ENCODE measurements at places on chromosomes 5 and 9.

- no peak for DNase-seq
Measured at GRCh38 chr5:131096774-131097710, 68.0 kb downstream of the HINT1 start.

GRCh38 chr5:133644000-133644865 is 31.9 kb upstream of the FSTL4 start:
- DNase-seq, result no peak

- DNase-seq, result no peak
Measured at GRCh38 chr5:129661366-129662035, 86.4 kb upstream of the MINAR2 start.

DNA sequence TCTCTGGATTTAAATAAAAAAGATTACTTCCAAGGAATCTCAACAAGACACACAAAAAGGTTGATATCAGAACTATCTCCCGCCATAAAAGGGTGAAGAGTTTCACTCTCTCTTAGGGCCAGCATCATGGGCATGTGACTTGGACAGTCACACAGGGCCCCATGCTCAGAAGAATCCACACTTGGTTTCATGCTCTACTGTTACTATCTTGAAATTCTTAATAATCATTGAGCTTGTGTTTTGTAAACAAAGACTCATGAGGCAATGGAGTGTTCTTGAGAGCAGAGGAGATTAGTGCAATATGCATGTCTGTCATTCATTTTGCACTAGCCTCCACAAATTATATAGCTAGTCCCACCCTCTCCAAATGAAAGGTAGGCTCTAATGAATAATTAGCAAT is 58.4 kb downstream of the HMHB1 start:
- no peak for DNase-seq

- DNase-seq, result no peak
Measured at GRCh38 chr9:135222881-135223760, 135.7 kb downstream of the OLFM1 start.

DNA sequence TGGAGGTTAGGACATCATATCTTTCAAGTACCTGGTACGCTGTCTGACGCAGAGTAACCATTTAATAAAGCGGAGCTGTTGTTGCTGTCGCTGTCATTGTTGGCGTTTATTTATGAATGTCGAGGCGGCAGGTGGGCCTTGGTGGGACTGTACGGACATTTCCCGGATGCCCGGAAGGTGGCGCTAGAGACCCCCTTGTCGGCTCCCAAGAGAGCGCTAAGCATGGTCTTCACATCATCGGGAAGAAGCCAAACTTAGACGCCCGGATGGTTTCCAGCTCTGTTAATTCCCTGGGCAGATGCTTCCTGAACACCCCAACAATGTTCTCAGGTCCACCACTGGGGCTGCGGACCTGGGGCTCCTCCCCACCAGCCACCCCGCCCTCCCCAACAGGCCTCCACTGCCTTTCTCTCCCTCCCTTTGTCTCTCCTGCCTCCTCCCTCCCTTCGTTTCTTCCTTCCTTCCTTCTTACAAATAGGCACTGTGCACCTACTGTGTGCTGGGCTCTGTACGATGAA is 54.1 kb downstream of the DUSP1 start:
- peak; percentile 75 for DNase-seq

- DNase-seq, result no peak
Measured at GRCh38 chr5:181218795-181219124, 4.3 kb upstream of the TRIM41 start.

DNA sequence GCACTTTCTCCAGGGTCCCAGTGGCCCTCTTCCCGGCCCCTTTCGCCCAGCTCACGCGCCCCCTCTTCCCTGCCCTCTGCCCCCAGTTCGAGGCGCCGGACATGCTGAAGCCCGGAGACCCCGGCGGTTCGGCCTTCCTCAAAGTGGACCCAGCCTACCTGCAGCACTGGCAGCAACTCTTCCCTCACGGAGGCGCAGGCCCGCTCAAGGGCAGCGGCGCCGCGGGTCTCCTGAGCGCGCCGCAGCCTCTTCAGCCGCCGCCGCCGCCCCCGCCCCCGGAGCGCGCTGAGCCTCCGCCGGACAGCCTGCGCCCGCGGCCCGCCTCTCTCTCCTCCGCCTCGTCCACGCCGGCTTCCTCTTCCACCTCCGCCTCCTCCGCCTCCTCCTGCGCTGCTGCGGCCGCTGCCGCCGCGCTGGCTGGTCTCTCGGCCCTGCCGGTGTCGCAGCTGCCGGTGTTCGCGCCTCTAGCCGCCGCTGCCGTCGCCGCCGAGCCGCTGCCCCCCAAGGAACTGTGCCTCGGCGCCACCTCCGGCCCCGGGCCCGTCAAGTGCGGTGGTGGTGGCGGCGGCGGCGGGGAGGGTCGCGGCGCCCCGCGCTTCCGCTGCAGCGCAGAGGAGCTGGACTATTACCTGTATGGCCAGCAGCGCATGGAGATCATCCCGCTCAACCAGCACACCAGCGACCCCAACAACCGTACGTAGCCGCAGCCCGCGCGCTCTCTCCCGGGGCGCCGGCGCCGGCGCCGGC is 1.0 kb downstream of the PRDM6 start:
- DNase-seq, result peak; percentile 32

GRCh38 chr5:116778651-116779280 is 204.1 kb upstream of the SEMA6A start:
- no peak for DNase-seq

- DNase-seq, result no peak
Measured at GRCh38 chr9:75616841-75617566, 273.5 kb upstream of the PCSK5 start.

DNA sequence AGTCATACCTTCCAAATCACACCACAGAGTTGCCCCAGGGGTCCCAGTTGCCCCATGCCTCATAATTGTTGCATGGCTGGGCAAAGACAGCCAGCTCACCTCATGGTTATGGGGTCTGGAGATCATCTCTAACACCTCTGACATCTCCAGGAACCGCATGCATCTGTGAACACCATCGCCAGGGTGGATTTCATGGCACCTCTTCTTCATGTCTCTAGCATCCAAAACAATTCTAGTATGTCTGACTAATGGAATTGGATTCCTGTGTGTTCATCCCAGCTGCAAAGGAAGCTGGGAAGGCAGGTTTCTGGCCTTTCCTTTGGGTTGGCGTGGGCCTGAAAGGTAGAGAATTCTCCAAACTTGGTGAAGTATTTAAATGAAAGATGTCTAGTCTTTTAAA is 122.3 kb upstream of the ABCA1 start:
- no peak for DNase-seq

DNA sequence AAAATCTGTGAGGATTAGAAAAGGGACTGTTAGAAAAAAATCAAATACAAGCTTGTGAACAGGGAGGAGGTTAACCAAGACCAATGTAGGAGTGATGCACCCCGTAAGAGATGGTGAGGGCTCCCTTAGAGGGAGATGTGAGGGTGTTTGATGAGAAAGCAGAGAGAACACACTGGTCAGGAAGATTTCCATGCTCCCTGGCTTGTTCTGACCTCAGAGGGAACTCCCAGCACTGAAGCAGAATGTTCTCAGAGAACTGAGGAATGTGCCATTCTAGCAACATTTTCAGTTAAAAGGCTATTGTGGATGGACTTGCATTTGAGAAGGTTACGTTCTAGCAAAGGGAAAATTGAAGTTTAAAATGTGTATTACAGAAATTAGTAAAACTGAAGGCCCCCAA is 110.6 kb downstream of the HTR4 start:
- no peak for DNase-seq

DNA sequence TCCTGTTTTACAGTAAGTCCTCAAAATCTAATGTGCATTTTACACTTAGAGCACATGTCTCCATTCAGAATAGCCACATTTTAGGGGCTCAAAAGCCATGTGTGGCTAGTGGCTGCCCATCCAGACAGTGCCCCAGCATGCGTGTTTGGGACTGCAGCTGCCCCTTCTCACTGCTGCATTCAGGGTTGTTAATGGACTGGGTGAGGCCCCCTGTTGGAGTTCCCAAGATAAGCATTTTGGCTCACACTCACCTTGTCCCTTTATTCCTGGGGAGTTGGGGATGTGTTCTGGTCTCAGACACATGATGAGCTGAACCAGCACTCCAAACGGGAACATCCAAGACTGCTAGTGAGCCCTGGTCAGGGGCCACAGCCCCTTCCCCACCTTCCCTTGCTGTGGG is 22.2 kb upstream of the ZNF366 start:
- DNase-seq, result no peak

DNA sequence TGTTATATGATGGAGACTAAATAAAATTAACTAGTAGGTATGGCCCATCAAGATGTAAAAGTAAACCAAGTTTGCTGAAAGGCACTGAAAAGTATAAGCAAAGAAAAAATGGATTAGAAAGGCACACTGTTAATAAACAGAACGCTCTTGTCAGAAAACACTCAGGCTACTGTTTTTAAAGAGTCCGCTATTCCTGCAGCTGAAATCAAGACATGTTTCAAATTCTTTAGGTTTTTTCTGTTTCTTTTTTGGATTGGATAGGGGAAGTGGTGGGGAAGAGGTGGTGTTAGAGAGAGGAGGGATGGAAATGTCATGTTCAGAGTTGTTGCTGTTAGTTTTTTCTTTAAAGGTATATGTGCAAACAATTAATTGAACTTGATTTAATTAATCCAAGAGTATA is 17.5 kb downstream of the OSTF1 start:
- DNase-seq, result no peak

- DNase-seq, result no peak
Measured at GRCh38 chr9:72656021-72656420, 134.6 kb downstream of the TMC1 start.

- no peak for DNase-seq
Measured at GRCh38 chr5:76762484-76762883, 46.6 kb downstream of the F2R start.

GRCh38 chr9:7799944-7800285 is 337 bp upstream of the DMAC1 start:
- no peak for DNase-seq

DNA sequence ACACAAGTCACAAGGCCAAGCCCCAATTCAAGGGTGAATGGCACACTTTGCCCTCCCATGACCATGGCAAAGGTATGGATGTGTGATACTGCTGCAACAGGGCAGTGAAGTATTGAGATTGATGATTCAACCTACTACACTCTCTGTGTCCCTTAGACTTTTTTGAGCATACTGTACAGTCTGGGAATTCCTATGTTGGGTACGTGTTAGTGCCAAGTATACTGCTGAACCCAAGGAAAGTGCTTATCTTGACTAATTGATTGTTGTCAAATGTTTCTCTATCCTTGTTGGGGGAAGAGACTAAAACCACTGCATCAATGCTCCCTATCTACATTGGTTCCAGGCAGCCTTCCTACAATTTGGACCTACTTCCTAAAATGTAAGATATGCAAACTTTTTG is 93.7 kb downstream of the NDFIP1 start:
- no peak for DNase-seq

DNA sequence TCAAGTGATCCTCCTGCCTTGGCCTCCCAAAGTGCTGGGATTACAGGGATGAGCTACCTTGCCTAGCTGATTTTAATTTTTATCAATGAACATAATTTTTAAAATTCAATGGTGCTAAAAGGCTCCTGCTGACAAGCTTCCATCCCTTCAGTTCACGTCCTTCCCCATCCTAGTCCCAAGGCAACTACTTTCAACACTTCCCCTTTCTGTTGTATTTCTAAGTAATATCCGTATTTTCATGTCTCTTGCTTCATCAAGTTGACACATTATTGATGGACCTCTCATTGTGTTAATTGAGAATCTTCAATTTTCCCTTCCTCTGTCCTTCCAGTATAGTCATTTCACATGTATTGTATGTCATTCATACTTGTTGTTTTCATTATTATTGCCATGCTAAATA is 93.8 kb upstream of the RASGRF2 start:
- DNase-seq, result no peak

DNA sequence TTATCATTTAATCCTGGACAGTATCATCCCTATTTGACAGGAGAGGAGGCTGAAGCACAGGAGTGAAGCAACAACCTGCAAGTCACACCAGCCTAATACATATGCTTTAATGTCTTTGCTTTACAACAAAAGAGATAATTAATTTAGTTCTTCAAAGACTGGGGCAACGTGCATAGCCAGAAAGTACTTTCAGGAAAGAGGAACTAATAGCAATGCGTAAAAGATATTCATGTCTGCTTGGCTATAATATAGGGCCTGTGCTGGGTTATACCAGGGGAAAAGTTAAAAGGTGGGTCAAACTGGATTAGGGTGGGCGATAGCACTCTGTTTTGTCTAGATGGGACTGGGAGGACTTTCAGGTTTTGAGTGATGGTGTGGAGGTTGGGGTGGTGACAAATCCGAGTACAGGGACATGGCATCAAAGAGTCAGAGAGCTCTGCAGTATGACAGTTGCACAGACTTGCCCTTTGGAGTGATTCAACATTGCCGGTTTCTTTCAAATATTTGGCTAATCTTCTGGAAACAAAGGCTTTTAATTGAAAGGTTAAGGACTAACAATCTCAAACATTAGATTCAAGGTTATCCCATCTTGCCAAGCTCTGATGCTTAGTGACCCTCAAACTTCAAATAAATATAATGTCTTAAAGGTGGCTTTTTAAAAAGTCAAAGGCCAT is 11.9 kb downstream of the DAB2 start:
- DNase-seq, result no peak

GRCh38 chr9:95807326-95807947 is 68.1 kb upstream of the ERCC6L2 start:
- DNase-seq, result no peak

DNA sequence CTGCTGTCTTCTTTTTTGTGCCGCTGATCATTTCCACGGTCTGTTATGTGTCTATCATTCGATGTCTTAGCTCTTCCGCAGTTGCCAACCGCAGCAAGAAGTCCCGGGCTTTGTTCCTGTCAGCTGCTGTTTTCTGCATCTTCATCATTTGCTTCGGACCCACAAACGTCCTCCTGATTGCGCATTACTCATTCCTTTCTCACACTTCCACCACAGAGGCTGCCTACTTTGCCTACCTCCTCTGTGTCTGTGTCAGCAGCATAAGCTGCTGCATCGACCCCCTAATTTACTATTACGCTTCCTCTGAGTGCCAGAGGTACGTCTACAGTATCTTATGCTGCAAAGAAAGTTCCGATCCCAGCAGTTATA is 17.1 kb downstream of the F2R start:
- no peak for DNase-seq

GRCh38 chr9:103928442-103928841 is 165.7 kb upstream of the SMC2 start:
- DNase-seq, result no peak

DNA sequence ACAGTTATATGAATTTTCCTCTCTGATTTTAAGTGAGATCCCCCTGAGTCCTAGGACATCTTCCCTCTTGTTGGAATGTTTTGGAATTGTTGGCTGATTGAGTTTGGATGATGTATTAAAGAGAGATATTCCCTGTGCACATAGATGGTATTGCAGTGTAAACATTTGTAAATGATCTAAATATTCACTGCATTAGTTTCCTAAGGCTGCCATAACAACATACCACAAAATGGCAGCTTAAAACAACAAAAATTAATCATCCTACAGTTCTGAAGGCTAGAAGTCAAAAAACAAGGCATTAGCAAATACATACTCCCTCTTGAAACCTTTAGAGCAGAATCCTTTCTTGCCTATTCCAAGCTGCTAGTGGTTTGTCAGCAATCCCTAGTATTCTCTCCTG is 38.0 kb upstream of the MROH2B start:
- DNase-seq, result no peak

- peak; percentile 51 for DNase-seq
Measured at GRCh38 chr9:89597711-89598362, 7.0 kb upstream of the GADD45G start.

GRCh38 chr9:93098236-93098946 is 2.4 kb downstream of the CARD19 start:
- no peak for DNase-seq

- DNase-seq, result no peak
Measured at GRCh38 chr5:164000241-164000640, 494.8 kb downstream of the MAT2B start.

- DNase-seq, result no peak
Measured at GRCh38 chr9:97293818-97294217, 13.6 kb upstream of the CCDC180 start.

- DNase-seq, result no peak
Measured at GRCh38 chr5:177600508-177601018, 631 bp downstream of the B4GALT7 start.

All from NCI-H524 (cell line).